T-helper 22 cell (primary cell): ENCODE measurements at places on chromosomes 5 and 9.

GRCh38 chr9:136746155-136746490, 2.2 kb downstream of the LCN6 start:
- DNase-seq: no peak

DNA sequence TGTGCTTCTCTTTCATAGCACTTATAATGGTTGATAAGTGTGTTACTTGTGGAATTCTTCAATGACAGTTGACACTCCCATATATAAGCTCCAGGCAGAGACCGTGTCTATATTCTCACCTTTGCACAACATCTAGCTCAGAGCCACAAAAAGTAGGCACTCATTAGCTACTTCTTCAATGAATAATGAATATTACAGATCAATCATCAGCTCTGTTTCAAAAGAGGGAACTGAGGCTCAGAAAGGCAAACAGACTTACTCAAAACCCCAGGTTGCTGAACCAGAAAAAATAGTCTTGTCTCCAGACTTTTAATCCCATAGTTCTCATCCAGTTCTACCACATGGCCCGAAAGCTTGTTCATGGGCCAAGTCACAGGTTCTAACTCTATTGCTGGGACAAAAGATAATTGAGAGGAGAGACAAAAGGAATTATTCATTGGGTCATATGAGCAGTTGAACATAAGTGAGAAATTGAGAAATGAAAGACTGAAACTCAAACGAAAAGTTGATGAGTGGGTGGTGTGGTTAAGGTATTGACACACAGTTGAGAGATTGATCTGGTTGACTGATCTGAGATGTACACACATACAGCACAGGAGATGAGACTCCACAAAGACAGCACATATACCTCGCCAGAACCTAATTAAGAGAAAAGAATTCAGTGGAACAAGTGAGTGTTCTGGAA, 381.6 kb downstream of the EFNA5 start:
- no peak for DNase-seq

DNA sequence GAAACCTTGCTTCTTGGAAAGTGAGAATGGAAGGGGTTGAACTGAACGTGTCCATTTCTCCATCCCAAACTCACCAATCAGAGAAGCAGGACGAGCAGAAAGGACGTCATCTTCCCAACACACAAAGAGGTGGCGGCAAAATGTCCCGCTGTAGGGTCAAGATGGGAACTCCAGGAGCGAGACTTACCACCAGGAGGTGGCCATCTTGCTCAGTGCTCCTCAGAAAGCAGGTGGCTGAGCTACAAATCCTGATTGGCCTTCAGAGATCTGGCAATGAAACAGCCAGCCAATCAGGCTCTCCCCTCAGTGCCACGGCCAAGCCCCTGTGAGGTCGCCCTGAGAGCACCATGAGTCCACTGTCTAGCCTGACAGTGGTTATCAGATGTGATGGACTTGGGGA, 259.0 kb downstream of the NDUFS4 start:
- DNase-seq: no peak

GRCh38 chr5:159792180-159792579, 124.1 kb upstream of the ADRA1B start:
- no peak for DNase-seq

DNA sequence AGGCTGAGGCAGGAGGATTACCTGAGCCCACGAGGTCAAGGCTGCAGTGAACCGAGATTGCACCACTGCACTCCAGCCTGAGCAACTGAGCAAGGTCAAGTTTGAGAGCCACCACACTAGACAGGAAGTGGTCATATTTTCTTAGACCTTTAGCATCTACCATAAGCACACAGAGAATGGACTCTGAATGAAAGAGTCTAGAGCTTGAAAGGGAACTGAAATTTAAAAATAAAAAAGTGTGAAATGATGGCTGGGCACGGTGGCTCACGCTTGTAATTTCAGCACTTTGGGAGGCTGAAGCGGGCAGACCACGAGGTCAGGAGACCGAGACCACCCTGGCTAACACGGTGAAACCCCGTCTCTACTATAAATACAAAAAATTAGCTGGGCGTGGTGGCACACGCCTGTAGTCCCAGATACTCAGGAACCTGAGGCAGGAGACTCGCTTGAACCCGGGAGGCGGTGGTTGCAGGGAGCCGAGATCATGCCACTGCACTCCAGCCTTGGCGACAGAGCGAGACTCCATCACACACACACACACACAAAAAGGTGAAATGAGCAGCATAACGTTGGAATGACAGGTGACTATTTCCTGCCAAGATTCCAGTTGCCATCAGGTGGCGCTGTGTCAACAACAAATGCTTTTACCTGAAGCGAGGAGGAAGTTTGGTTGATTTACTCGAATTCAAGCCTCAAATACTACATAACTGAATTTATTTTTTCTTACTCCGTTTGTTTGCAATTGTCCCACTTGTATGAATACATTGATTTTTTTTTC, 21.3 kb upstream of the AK3 start:
- DNase-seq: peak; percentile 37

- DNase-seq: no peak
Observed at GRCh38 chr5:32842813-32843530, 131.9 kb downstream of the NPR3 start.

- no peak for DNase-seq
Observed at GRCh38 chr5:58285900-58286299, 174.0 kb downstream of the PLK2 start.

DNA sequence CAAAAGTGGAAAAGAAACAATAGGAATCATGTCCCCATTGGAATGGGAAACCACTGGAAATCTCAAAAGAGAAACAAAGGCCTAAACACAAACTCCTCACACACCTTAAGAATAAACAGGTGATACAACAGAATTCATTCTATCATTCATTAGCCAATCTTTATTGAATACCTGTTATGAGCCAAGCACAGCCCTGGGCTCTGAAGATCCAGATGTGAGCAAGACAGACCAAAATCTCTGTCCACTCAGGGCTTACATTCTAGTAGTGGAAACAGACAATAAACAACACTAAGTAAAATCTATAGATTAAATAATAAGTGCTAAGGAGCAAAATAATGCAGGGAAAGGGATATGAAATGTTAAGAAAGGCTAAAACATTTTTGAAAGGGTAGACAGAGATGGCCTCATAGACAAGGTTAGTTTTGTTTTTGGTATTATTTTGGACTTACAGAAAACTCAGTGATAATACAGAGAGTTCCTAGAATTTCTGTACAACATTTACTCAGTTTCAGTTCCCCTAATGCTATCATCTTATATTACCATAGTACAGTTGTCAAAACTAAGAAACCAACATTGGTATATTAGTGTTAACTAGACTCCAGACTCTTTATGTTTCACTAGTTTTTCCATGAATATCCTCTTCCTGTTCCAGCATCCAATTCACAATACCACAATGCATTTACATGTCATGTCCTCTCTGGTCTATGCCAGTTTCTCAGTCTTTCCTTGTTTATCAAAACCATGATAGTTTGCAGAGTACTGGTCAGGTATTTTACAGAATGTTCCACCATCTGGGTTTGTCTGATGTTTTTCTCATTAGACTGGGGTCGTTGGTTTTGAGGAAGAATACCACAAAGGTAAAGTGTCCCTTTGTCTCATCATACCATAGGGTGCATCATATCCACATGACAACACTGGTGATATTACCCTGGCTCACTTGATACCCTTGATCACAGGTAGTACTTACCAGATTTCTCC, 103.7 kb downstream of the SIL1 start:
- DNase-seq: no peak

GRCh38 chr5:137636830-137637714, 98.8 kb downstream of the KLHL3 start:
- no peak for DNase-seq

- DNase-seq: no peak
Observed at GRCh38 chr5:97231025-97231636, 48.1 kb upstream of the RIOK2 start.

DNA sequence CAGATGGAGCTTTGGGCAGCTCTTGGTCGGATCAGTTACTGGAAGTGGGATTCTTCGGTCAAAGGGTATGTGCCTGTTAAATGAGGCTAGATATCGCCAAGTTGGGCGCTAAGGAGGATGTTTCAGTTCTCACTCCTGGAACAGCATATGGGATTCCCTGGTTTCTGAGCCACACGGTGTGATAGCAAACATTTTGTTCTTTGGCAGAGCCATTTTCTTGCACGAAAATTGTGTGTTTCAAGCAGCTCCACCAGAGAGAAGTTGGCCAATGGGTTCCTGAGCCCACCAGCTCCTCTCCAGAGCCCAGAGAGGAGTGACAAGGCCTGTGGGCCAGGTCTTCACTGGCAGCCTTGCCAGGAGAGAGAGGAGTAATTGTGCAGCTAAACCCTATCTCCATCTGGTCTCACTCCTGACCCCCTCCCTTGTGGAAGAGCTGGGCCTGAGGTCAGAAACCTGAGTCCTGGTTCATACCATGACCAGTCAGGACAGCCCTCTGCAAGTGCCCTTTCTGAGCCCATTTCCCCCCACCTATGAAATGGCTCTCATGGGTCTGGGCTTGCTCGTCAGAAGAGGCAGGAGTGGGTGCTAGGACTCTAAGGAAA, 10.7 kb upstream of the SLC6A7 start:
- no peak for DNase-seq
